ENCODE measurements at places on chromosomes 6 and 20. TPM values are rescaled to one million over a fixed set of nuclear protein-coding genes. Genes with fewer than 3 reads are reported as not detected.

The PBOV1 gene
- not detected for total RNA-seq

The WFDC10B gene
- not detected for total RNA-seq

The AGER gene
- total RNA-seq: 32.9 TPM

The ROMO1 gene
- total RNA-seq: 134 TPM

The CYP39A1 gene
- total RNA-seq: 2.8 TPM

The KIF25 gene
- total RNA-seq: not detected

The HLA-DQB1 gene
- total RNA-seq: 49.2 TPM

The HUS1B gene
- 2.7 TPM for total RNA-seq

The VGLL2 gene
- not detected for total RNA-seq

The NRN1 gene
- total RNA-seq: 28.5 TPM

The ADTRP gene
- 1.9 TPM for total RNA-seq

The YTHDF1 gene
- 40.2 TPM for total RNA-seq

The BEND6 gene
- 0.54 TPM for total RNA-seq

The FABP7 gene
- total RNA-seq: not detected

The SMIM8 gene
- 12.4 TPM for total RNA-seq

The BPIFA1 gene
- total RNA-seq: not detected
